AG09309 (cell line): ENCODE measurements at places on chromosomes 13 and 19.

- no peak for DNase-seq
Measured at GRCh38 chr19:31962561-31962996, 382.8 kb upstream of the ZNF507 start.

GRCh38 chr19:18328340-18329034 is 5.6 kb upstream of the LSM4 start:
- peak; percentile 94 for DNase-seq

GRCh38 chr19:48745208-48745995 is 1.3 kb downstream of the IZUMO1 start:
- DNase-seq = no peak

DNA sequence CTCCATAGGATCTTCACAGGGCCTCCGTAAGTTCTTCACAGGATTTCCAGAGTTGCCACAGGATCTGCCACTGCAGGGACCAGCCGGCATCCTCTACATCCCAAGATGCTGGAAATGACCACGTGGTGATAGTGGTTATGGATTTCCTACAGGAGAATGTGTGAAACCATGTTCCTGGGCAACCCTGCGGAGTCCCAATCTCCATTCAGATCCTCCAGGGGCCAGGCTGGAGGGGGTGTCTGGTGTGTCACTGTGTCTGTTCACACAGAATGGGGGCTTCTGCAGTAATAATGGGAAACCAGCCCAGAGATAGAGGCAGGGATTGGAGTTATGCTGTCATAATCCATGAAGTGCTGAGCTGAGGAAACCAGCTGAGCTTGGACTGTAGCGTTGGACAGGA is 8.6 kb downstream of the LILRA6 start:
- DNase-seq = no peak

DNA sequence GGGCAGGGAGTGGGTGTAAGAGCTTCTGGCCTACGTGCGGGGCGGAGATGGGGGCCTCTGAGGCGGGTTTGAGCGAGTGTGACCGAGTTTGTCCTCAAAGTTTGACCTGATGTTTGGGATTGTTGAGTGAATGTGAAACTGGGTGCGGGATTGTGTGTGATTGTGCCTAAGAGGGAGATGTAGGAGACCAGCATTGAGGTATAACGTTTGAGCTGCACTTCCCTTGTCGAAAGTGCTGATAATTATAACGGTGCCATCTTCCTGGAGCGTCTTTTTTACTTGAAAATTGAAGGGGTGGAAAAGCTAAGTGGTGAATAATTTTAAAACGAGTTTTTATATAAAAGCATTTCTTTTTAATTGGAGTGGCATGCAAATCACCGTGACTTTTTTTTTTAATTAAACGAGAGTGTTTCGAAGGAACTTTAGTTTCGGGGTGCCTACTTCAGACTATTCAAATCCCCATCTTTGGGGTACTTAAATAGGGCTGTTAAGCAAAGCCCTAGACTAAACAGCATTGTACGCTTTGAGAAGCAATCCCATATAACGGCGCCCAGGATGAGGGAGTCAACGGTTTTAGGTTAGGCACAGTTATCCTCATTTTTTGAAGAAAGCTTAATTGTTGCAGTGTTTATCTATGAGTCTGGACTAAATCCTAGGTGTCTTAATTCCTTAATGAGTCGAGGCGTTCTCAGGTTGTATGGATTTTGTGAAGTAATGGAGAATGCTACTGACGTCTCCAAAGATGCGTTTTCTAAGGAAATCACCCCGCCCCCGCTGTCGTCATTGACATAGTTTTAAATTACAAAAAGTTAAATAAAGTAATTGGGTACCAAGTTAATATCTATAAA is 594 bp downstream of the ZNF146 start:
- DNase-seq = peak; percentile 1

DNA sequence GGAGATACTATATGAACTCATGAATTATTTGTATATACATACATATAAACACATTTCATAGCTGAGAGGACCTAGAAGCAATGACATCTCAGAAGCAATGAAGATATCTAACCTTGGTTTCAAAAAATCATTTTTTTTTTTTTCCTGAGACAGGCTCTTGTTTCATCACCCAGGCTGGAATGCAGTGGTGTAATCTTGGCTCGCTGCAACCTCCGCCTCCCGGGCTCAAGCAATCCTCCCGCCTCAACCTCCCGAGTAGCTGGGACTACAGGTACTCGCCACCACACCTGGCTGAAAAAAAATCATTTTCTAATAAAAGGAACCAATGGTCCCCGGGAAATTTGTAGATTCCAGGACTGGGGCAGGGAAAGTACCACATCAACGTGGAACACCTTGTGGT is 4.0 kb downstream of the ZNF565 start:
- DNase-seq = no peak

DNA sequence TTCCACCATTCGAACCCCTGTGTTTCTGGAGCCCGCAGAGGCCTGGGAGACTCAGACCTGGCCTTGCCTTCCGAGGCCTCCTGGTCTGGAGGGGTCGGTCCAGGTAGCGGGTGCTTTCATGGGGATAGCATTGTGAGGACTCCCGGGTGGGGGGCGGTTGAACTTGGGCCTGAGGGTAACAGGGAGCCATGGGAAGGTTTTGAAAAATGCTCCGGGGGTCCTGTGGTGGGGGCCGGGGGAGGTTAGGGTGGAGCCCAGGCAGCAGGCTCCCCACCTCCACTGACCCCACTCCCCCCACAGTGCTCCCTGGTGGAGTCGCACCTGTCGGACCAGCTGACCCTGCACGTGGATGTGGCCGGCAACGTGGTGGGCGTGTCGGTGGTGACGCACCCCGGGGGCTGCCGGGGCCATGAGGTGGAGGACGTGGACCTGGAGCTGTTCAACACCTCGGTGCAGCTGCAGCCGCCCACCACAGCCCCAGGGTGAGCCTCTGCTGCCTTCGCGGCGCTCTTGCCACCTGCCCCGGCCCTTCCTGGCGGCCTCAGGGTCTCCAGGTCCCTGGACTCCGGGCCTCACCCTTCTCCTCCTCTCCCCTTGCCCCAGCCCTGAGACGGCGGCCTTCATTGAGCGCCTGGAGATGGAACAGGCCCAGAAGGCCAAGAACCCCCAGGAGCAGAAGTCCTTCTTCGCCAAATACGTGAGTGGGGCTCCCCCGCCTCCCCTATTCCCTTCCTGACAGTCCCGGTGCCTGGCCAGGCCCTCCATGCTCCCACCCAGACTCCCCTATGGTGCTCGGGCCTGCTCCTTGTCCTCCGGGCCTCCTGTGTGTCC is 3.8 kb upstream of the GARIN5A start:
- no peak for DNase-seq

- DNase-seq = no peak
Measured at GRCh38 chr13:73293913-73294523, 235.2 kb downstream of the KLF5 start.

DNA sequence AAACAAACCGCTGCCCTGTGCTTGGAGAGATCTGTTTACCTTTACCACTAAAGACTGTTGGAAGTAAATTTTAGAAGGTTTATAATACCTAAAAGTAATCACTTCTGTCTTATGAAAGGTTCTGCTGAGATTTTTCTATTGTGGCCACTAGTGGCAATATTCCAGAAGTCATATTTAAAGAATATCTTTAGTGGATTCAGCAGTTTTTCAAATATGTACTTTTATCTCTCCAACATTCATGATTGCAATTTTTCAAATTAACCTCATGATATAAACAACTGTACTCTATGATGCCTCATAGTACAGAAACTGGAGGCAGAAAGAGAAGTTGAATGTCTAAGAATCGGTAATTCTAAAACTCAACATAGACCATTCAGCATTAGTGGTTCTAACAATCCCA is 53.2 kb upstream of the USPL1 start:
- no peak for DNase-seq

DNA sequence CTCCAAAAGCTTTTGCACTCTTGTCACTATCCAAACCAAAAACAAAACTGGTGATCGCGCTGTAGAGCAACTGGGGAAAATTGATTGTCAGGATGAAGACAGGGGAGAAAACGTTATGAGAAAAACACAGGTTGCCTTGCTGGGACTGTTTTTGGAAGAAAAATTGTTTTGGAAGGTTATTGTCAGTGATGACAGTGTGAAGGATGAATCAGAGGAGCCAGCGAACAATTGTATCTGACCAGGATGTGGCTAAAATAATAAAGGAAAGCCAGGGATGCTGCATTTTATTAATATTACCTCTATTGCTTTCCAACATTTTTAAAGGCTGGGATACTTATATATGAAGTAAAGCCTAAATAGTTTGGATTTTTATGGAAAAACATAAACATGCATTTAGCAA is 334.0 kb downstream of the SPRY2 start:
- no peak for DNase-seq

- no peak for DNase-seq
Measured at GRCh38 chr19:54256250-54257115, 590 bp downstream of the LILRB5 start.

DNA sequence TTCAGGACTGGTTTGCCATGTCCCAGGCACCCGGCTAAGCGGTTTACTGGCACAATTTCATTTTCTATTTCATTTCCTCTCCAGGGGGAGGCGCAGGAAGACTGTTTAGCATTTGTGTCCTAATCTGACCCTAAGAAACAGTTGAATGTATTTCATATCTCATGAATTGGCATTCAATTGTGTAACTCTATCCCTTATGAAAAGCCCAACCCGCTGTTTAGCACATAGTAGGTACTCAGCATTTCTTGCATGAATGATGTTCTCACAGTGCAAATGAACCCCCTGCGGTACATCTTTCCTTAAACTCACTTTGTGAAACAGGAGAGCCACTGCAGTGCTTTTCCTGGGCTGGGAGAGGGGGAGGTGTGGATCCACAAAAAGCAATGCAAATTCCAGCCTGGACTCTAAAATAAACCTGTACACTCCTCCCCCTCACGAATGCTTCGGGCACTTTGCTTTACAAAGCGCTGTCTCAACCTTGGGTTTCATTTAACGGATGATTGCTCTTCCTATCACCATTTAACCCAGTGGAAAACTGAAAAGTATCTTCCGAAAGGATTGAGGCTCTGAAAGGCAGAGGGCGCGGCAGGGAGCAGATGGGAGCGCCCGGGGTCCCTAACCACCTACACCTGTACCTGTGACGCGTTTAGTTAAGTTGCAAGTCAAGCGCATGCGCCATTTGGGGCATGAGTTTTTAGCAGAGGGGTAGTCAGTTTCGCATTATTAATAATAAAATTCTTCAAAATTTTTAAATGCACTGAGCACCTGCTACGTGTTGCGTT is 1.2 kb upstream of the EEF2 start:
- peak; percentile 38 for DNase-seq

GRCh38 chr19:15673176-15673654 is 328 bp downstream of the CYP4F12 start:
- no peak for DNase-seq

DNA sequence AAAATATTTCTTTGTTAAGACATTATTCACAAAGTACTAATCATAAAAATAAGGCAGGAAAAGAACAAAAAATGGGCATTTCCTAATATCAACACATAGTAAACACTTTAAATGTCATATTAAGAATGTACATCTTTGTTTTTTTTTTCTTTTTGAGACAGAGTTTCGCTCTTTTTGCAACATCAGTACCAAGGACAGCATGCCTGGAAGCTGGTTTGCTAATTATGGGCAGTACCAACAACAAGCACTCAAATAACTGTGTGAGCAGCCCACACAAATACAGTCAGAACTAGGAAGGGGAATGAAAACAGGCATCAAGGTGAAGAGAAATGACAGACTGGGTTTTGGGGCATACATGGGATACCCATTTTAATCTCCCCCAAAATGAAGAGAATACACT is 788.0 kb upstream of the SLITRK1 start:
- no peak for DNase-seq

DNA sequence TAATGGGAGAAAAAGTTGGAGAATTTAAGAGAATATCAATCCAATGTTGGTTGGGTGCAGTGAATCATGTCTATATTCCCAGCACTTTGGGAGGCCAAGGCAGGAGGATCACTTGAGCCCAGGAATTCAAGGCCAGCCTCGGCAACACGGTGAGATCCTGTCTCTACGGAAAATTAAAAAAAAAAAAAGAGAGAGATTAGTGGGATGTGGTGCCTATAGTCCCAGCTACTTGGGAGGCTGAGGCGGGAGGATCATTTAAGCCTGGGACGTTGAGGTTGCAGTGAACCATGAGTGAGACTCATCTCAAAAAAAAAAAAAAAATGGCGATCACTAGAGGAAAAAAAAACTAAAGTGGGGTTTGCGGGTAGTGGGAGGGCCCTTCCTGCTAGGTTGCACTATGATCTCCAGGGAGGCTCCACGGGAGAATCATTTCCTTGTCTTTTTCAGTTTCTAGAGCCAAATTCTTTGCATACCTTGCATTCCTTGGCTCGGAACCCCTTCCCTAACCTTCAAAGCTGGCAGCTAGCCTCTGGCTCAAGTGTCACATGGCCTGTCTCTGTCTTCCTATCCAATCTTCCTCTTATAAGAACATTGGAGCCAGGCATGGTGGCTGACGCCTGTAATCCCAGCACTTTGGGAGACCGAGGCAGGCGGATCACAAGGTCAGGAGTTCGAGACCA is 5.8 kb upstream of the ERCC2 start:
- DNase-seq = peak; percentile 91

DNA sequence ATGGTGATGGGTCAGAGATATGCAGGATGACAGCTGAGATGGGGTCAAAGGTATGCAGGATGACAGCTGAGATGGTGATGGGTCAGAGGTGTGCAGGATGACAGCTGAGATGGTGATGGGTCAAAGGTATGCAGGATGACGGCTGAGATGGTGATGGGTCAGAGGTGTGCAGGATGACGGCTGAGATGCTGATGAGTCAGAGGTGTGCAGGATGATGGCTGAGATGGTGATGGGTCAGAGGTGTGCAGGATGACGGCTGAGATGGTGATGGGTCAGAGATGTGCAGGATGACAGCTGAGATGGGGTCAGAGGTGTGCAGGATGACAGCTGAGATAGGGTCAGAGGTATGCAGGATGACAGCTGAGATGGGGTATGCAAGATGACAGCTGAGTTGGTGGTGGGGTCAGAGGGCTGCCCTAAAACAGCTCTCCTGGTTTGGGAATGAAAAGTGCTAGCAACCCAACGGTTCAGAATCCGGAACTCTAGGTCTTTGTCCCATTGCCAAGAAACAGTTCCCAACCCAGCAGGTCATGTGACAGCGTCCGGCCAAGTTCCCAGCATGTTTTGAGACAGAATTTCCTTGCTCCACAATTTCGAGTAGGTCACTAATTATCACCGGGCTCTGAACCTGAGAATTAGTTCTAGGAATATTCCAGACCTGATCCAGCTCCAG is 3.2 kb downstream of the SELENOW start:
- DNase-seq = no peak

GRCh38 chr13:63643543-63643942 is 2227.9 kb upstream of the PCDH20 start:
- DNase-seq = no peak

GRCh38 chr19:48644839-48645619 is 958 bp downstream of the CA11 start:
- DNase-seq = no peak

DNA sequence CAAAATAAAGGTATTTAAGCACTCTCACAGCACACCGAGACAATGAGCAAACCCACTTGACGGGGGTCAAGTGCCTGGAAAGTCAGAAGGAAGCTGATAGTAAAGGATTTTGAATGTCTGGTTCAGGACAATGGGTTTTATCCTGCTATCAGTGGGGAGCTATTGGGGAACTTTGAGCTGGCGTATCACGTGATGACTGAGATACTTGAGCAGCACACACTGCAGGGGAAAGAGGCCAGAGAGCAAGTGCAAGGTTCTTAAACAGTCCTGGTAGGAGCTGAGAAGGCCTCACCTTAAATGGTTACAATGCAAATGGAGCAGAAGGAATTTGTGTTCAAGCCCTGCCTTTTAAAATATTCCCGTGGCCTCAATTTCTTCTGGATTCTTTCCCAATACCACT is 225.3 kb downstream of the LACC1 start:
- DNase-seq = no peak
